ENCODE measurements at places on chromosomes 1 and 21.

DNA sequence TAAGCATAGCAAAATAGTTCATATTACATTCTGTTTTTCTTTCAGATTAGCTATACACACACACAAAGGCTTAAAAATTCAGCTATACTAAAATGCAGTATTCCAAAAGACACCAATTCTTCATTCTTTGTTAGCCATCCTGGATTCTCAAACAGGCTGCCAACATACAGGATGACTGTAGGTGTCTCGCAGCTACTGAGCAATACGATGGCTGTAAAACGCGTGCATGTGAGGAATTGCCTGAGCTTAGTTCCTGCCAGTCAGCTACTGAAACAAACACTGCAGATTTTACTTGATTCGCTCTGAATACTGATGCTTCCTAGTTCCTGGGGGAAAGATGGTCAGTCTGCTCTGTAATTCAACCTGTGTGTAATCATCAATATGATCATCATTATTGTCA lies 24.7 kb upstream of the HMGN1 start:
- DNase-seq, result peak; percentile 28

DNA sequence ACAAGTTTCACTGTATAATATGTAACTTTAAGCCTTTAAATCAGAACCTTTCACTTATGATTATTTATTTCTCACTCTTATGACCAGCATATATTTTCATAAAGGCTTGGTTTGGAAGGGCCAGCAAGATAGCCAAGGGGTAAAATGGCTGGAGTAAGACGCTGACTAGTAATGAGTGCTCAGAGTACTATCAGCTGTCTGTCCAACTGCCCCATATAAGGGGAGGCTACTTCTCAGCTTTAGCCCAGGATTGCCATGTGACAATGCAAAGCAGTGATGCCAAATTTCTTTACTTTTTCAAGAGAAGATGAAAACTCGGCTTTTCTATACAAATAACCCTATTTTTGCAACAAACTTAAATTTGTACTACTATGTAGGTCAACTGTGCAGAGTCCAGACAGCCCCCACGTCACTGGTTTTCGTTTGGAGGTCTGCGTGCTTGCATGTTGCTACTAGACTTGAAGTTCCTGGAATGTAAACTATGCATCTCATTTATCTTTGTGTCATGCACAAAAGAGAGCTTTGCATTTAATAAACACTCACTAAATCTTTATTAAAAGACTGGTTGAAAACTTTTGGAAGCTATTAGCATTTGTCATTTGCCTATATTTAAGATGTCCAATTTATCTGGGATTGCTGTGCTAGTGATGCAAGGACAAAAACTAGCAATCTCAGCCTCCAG lies 110.4 kb downstream of the TNFSF18 start:
- no peak for DNase-seq

DNA sequence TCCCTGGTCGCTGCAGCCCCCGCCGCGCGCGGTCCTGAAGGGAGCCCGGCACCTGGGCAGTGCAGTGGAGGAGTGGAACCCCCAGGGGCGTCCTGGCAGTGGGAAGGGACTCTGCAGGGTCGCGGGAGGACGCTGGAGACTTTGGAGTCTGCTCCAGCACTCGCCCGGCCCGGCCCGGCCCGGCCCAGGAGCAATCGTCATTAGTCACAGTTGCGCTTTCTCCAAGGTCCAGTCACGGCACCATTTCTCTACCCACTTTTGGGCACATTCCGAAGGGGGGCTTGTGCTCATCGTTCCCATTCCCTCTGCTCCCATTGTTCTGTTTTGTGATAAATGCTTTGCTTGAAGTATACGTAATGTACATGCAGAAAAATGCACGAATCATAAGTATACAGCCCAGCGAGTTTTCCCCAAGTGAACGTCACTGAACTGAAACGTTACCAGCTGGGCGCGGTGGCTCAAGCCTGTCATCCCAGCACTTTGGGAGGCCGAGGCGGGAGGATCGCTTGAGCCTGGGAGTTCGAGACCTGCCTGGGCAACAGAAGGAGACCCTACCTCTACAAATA lies 999 bp downstream of the THAP3 start:
- DNase-seq, result no peak

DNA sequence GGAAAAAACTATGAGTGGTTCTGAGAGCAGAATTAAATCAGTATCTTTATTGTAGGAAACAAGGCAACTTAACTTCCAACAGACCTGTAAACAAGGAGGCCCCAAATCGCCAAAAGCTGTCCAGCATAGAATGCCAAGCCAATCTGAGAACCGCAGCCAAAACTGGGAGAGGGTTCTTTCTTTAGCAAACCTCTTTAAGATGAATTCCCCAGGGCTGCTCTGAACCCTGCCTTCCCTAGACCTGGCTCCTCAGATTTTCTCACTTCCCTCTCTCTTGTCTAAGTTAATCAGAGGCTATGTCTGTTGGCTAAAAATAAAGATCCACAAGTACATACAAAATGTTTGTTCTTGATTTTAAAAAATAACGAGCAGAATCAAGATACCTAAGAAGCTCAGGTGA lies 141.4 kb downstream of the SMYD3 start:
- DNase-seq, result no peak

DNA sequence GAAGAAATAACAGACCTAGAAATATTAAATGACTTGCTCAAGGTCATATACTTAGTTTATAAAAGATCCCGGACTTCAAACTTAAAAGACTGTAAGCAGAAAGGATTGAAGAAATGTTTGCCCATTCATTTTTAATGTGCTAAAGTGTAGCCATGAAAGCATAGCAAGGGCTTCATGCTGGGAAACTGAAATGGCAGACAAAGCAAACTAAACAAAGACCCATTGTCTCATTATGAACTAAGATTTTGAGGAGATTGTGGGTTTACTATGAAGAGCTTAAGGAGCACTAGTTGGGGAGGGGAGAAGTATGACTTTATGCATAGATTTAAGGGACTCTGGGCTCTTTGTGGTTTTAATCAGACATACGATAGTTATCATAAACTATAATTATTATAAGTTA lies 26.3 kb downstream of the ADAMTS1 start:
- DNase-seq, result no peak

DNA sequence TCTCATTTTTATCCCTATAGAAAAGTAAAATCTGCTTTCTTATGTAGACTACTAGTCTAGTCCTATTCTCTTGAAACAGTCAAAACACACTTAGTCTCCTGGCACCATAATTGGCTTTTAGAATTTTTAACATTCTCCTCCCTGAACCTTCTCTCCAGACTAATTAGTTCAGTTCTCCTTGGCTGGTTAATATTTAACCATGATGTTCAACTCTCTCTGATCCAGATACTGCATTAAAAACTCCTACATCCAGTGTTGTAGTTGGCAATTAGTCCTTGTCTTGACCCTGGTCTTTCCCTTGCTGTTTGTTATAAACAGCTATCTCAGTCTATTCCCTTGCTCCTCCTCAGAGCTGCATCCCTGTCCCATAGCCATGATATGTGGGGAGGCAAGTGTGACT lies 422.9 kb upstream of the BEND5 start:
- DNase-seq, result no peak

DNA sequence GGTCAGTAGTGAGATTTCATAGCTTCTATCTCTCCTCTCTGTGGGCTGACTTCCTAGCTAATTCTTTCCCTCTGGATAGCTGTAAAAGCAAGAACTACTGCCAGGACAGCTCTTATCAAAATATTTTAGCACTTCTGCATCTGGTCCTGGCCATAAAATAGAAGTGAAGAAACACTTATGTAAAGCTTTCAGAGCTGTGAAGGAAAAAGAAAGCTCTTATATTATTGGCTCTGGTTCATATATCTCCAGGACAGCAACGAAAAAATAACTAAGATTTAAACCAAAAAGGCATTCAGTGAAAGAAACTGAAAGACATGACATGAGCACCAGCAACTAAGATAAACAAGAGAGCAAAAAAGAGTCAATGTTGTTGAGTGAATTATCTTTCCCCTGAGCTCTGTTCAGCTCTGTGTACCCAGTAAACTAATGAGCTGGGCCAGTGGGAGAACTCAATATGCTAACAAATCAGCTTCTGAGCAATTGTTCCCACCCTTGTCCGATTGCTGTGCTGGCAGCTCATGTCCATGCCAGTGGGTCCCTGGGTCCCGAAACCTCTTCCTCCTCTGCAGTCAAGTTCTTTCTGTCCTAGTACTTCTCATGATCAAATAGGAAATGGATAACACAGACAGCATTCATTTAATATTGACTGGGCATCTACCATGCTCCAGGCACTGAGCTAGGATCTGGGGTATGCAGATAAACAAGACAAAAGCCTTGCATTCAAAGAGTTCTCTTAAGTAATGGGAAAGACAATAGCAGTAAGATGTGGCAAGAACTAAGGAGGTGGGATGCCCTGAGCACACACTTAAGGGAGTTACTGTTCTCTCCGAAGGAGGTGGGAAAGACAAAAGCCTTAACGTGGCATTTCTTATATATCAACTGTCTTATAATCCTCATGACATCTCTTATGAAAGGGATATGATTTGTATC lies 45.3 kb upstream of the MAN1A2 start:
- no peak for DNase-seq

DNA sequence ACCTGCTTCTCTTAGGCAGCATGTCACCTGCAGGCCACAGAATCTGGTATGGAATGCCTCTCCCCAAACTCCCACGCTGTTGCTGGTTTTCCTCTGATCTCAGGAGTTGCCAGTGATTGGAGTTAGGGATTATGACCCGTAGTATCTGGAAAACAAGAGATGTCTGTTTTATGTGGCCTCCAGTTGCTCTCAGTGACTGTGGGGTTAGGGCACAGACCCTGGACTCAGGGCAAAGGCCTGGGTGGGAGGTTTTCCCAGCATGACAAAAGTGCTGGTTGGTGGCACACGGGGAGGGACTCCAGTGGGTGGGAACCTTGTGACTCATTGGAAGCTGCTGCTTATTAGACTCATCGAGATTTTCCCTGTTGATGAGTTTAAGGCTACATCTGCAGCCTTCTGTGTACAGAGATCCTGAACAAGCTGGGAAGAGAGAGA lies at the start of gene NR1I3:
Gene NR1I3, minus strand, starts transcription at position 165 of the 435 bp plus-strand sequence. CDS start 1,638 bp downstream, outside the sequence.
- DNase-seq, result no peak

- DNase-seq, result no peak
Observed at GRCh38 chr1:104989012-104989411, 1239.3 kb downstream of the AMY1C start.

DNA sequence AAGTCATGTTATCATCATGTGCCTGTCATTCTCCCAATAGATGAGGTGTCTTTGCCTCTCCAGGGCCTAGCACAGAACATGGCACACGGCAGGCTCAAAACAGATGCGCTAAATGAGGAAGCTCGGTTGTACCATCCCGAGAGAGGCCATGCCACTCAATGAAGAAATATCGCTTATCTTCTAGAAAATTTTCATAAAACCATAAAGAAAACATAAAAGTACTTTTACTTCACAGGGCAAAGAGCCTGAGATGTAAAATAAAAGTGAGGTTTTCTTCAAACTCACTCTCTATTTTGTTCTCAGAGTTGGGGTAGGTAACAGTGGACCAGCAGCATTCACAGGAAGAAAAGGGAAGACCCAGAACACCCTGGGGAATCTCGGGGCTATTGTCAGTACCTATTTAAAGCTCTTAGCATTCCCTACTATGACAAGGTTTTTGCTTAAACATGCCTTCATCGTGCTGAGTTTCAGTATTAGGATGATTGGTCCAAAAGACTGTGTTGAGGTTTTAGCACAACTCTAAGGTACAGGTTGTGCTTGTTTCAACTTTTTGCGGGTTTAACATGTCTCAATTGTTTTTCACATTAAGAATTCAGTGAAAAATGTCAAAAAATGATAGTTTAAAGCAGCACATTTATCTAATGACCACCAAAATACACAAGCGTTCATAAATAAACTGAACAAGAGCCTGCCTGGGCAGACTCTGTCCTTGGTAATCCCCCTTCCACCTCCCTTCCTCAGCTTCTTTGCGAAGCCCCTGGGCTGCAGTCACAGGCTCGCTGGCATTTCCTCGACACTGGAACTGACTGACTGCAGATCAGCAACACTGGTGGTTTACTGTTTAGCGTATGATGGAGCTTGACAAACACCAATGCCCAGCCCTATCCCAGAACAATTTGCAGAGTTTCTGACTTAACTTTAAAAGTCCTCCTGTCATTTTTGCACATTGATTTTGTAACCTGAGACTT lies 55.6 kb downstream of the COQ8A start:
- DNase-seq, result no peak

DNA sequence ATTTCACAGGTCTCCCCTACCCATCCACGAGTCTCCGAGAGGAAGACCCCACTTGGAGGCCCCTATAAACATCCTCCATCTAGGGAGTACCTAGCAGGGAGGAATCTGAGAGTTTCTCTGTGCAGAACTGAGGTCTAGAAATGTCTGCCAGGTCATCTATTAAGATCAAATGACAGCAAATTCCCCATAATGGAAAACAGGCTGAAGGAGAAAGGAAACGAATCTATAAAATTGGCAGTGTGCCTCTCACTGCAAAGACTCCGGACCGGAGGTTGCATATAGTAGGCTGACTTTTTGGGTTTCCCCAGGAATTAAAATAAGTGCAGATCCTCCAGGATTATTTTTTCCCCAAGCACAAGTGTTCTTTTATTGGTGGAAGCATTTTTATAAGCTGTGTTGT lies 57.7 kb downstream of the NMNAT2 start:
- DNase-seq, result no peak
